ENCODE measurements at places on chromosomes 6 and 20. TPM values are rescaled to one million over a fixed set of nuclear protein-coding genes. Genes with fewer than 3 reads are reported as not detected.

GRCh38 chr20:58518896-58519593, 3.8 kb upstream of the APCDD1L start:
- no peak overlapping the region for H3K4me3 ChIP-seq
- H3K4me1 ChIP-seq: peaks cover 15% of the 10 kb centered on the region
- H3K36me3 ChIP-seq: no peaks in the 10 kb centered on the region
- DNase-seq: no peak
- no peaks in the 10 kb centered on the region for H3K27me3 ChIP-seq

The CTSZ gene
- total RNA-seq: 391 TPM

The FNDC1 gene
- 5.2 TPM for total RNA-seq

- H3K4me3 ChIP-seq: no peak overlapping the region
- no peak for DNase-seq
- no peak overlapping the region for H3K27ac ChIP-seq
- no peaks in the 10 kb centered on the region for H3K36me3 ChIP-seq
Observed at GRCh38 chr6:146999766-147000165, 204.5 kb upstream of the STXBP5 start.

DNA sequence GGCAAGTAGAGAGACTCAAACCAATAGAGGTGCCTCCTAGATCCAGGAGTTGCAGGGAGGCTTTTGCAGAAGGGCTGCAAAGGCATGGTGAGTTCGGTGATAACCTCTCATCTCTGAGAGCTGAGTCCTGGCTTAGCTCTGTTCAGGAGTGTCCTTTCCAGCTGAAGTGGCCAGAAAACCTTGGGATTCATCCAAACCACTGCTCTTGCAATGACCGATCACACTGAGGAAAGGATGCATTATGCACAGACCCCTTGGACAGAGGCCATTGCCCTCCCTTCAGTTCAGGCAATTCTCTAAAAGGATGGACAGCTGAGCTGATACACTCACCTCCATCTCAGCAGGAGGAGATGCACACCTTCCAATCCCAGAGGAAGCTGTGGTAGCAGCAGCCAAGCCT, 158.8 kb upstream of the ENPP5 start:
- no peaks in the 10 kb centered on the region for H3K27me3 ChIP-seq
- H3K36me3 ChIP-seq: no peaks in the 10 kb centered on the region
- DNase-seq: peak; percentile 47
- no peak overlapping the region for H3K27ac ChIP-seq
- H3K4me3 ChIP-seq: no peak overlapping the region
- H3K4me1 ChIP-seq: peaks cover 29% of the 10 kb centered on the region

The SIRPG gene
- total RNA-seq: not detected

The BACH2 gene
- under 0.01 TPM for total RNA-seq

- H3K4me3 ChIP-seq: no peak overlapping the region
- H3K36me3 ChIP-seq: no peaks in the 10 kb centered on the region
- no peak for DNase-seq
- peaks cover 25% of the 10 kb centered on the region for H3K4me1 ChIP-seq
- no peak overlapping the region for H3K27ac ChIP-seq
Observed at GRCh38 chr6:33766921-33767907, 20.5 kb upstream of the IP6K3 start.

GRCh38 chr6:44700422-44700821, 312.9 kb downstream of the CDC5L start:
- DNase-seq: no peak
- no peaks in the 10 kb centered on the region for H3K36me3 ChIP-seq
- peaks cover 48% of the 10 kb centered on the region for H3K4me1 ChIP-seq
- no peak overlapping the region for H3K27ac ChIP-seq

- H3K27me3 ChIP-seq: no peaks in the 10 kb centered on the region
- DNase-seq: no peak
- no peak overlapping the region for H3K4me3 ChIP-seq
Observed at GRCh38 chr6:119333707-119334295, 15.8 kb downstream of the MAN1A1 start.

The SLC32A1 gene
- total RNA-seq: not detected

DNA sequence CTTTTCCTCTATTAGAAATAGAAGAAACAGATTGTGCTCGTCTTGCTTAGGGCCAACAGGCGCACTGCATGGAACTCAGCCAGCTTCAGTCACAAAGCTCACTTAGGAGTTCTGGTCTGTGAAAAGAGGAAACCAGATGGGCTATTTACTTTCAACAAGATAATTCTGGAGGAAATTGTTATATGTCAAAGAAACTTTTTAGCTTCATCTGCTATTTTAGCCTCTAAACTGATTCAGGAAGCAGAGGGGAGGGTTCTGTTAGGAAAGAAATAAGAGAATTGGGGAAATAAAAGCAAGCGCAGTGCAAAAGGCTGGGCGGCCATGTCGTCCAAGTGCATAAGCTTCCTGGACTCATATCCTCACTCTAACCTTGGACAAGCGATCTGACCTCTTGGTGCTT, 21.3 kb downstream of the PRKN start:
- H3K27ac ChIP-seq: no peak overlapping the region
- DNase-seq: peak; percentile 12
- no peaks in the 10 kb centered on the region for H3K36me3 ChIP-seq
- H3K27me3 ChIP-seq: no peaks in the 10 kb centered on the region
- no peaks in the 10 kb centered on the region for H3K4me1 ChIP-seq

- no peaks in the 10 kb centered on the region for H3K4me1 ChIP-seq
- DNase-seq: no peak
- H3K36me3 ChIP-seq: no peaks in the 10 kb centered on the region
- H3K27ac ChIP-seq: no peak overlapping the region
- H3K4me3 ChIP-seq: no peak overlapping the region
Observed at GRCh38 chr6:10219510-10219909, 195.4 kb downstream of the TFAP2A start.

DNA sequence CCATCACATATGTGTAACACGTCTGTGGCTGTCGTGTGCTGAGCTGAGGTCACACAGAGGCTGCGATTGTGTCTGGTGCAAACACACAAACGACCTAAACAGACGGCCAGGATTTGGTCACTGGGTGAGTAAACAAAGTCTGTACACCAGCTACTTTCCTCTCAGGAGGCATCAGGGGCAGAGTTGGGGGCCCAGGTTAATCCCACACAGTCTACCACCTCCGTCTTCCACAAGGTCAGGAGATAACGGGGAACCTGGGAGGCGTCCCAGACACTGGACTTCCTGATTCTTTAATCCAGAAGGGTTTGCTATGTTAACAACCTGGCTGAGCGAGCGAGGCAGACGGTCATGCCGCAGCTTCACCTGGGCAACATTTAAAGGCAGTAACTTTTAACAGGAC, 1.5 kb downstream of the DACT2 start:
- no peak overlapping the region for H3K27ac ChIP-seq
- no peak for DNase-seq
- H3K4me3 ChIP-seq: no peak overlapping the region

The ASIP gene
- not detected for total RNA-seq

DNA sequence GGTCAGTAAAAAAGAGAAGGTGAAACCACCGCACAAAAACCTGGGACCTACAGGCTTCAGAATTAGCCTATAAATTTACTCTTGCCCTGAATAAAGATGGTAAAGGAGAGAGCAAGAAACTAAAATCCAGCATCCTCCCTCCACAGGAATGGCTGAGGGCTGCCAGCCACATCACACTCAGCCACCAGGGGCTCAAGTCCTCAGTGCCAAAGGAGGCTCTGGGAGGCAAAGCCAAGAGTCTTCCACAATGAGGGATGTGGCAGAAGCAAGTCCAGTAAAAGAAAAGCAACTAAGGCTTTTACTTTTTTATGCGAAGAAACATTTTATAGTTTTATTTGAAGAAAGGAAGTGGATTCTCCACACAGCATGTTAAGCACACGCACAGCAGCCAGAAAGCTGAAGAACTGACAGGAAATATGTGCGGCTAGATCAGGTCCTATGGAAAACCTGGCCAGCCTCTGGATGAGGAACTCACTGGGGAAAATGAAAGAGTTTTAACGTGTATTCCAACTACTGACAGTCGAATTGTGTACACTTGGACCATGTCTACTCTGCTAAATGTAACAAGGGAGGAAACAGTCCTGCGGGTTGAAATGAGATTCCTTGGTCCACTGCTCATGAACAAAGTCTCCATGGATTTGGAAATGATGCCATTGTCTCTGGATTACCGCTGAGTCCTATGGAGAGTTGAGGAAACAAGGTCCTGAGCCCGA, 219.4 kb upstream of the SSTR4 start:
- peaks cover 5% of the 10 kb centered on the region for H3K27me3 ChIP-seq
- no peaks in the 10 kb centered on the region for H3K36me3 ChIP-seq
- H3K4me3 ChIP-seq: no peak overlapping the region
- H3K4me1 ChIP-seq: no peaks in the 10 kb centered on the region
- no peak overlapping the region for H3K27ac ChIP-seq

All from GM23248 (cell line).